ENCODE measurements at places on chromosomes 3 and 15.

GRCh38 chr3:2211568-2211967, 112.9 kb downstream of the CNTN4 start:
- no peak for DNase-seq

- DNase-seq = peak; percentile 57
Observed at GRCh38 chr3:184154885-184155643, at the start of gene DVL3. TSS of gene DVL3 (plus strand) at chr3:184155377. CDS start at chr3:184155636, 259 bp downstream.

- no peak for DNase-seq
Observed at GRCh38 chr3:108388136-108389132, 92.1 kb downstream of the HHLA2 start.

- no peak for DNase-seq
Observed at GRCh38 chr15:35622641-35623340, 76.8 kb upstream of the DPH6 start.

DNA sequence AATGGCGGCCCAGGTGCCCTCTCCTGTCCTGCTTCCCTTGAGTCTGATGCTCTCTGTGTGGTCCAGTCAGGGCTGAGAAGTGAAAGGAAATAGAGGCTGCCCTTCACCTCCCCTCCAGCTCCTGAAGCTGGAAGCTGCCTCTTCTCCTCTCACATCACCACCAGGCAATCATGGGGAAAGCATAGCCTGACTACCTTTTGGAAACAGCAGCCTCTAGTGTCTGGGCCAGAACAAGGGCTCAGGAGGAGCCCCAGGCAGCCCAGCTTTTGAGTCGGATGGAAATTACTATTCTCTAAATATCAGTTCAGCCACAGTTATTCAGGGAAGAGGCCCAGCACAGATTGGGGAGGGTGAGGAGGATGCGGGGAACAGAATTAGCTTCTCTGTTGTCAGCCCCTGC, 43.3 kb upstream of the CCDC174 start:
- no peak for DNase-seq

GRCh38 chr3:133472242-133472641, 72.4 kb downstream of the BFSP2 start:
- no peak for DNase-seq

DNA sequence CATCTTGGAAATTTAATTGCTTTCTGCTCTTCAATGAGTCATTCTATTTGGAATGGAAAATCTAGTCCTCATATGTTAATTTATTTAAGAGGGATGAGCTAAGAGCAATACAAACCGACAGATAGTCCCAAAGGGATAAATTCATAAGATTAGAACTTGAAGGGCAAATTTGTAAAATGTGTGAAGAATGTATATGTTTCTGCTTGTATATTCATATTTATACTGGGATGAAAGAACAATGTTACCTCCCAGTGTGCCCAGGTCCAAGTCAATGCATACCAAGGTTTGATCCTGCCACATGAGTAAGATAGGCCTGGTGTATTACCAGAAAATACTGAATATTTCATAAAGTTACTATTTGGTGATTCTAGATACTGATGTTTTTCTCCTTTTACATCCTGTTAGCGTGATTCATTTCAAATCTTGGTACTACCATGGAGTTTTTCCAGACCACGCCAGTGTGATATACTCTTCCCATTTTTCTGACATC, 255.6 kb upstream of the SEMA6D start:
- DNase-seq = no peak

DNA sequence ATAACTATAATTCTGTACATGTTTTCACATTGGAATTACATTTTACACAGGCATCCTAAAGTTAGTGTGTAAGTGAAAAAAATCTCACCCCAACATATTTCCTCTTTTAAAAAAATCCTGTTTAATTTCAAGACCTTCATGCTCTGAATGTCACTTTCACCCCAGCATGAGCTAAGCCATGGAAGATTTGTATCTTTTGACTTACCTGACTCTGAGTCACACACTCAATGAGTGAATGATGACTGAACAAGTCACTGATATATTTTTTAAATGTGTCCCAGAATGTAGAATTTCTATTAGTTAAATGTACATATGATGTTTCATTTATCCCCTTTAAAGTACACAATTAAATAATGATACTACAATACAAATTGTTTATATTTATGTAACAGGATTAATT, 199.9 kb upstream of the RBMS3 start:
- no peak for DNase-seq

- DNase-seq = no peak
Observed at GRCh38 chr3:187049462-187050101, 89.7 kb downstream of the RPL39L start.

DNA sequence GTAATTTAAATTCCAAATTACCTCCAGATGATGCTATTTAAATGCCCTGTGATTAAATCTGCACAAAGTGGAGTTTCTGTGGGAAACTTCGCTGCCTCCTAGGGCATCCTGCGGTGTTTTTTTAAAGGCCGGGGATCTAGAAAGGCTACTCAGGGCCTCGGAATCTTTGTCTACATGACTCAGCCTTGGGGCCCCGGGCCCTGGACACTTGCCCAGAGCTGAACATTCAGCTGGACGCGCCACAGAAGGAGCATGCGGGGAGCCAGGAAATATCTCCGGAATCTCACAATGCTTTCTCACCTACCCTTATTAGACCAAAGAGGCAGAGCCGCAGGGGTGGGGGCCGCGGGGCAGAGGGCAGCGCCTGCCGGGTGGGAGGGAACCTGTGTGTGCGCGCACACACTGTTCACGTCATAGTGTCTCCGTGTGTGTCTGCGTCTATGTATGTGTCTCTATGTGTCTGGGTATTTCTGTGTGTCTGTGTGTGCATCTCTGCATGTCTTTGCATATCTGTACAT, 145.5 kb upstream of the TPM1 start:
- DNase-seq = peak; percentile 97

GRCh38 chr3:16119887-16120286, 54.6 kb upstream of the GALNT15 start:
- DNase-seq = no peak

DNA sequence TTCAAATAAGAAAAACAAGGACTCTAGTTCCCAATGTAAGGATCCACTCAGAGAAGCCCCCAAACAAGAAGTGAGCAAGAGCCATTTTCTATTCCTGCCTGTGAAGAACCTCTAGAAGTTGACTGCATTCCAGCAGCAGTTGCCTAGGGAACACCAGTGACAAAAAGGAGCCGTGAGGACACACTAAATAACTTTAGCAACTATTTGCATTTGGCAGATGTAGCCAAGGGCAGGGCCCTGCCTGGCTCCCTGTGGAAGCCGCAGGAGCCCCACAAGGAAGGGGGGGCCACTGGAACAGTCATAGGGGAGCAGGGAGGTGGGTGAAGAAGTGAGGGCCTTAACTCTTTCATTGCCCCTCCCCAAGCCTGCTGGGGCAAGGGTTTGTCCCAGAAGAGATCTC, 470.2 kb upstream of the PROK2 start:
- peak; percentile 68 for DNase-seq

- DNase-seq = peak; percentile 50
Observed at GRCh38 chr15:38795471-38796245, 231.0 kb upstream of the RASGRP1 start.

GRCh38 chr15:99732124-99732750, 1.0 kb downstream of the LYSMD4 start:
- DNase-seq = peak; percentile 49

DNA sequence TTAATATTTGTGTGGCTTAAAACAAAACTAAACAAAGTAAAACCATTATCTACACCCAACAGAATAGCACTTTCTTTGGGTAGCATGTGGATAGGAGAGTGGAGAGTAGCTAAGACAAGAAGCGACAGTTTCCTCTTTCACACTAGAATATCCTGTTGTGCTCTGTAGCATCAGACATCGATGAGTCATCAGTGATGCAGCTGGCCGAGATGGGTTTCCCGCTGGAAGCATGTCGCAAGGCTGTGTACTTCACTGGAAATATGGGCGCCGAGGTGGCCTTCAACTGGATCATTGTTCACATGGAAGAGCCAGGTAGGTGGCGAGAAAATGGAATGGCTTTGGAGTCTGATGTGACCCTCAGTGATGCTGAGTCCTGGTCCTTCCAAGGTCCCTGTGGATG, 108.1 kb downstream of the USP13 start:
- DNase-seq = peak; percentile 67

DNA sequence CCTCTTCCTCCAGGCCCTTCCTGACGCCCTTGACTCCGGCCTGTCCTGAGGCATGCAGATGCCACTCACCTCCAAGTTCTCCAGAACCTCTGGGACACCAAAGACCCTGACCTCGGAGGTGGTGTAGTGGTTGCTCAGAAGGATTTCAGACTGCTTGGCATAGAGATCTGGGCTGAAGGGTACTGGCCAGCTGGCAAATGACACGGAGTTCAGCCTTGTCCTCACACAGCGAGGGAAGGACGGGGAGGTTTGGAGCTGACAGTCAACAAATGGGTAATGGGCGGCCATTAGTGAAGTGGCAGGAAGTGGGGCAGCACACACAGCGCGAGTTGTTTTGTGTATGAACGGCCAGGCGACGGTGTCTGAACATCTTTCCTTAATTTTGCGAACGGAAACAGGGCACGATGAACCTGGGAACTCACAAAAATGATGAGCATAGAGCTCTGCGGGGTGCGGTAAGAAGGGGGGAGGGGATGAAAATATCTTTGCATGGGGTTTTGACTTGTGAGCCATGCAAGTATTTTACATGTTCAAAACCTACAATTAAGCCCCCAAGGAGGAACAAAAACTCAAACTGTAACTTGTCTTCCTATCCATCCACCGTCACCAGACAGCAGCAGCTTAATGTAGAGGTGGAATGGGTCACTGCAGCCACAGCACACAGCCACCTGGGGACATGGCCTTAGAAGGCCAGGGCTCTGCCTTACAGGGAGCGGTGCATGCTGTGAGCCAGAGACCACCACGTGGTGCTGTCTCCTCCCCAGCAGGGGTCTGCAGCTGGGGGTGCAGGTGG, 43.6 kb upstream of the RPL32 start:
- DNase-seq = no peak

- DNase-seq = no peak
Observed at GRCh38 chr3:114874522-114874971, 272.5 kb downstream of the ZBTB20 start.

GRCh38 chr3:157916672-157917071, 189.5 kb downstream of the SHOX2 start:
- peak; percentile 8 for DNase-seq

GRCh38 chr15:101773496-101774100, 29.7 kb upstream of the OR4F6 start:
- DNase-seq = no peak

DNA sequence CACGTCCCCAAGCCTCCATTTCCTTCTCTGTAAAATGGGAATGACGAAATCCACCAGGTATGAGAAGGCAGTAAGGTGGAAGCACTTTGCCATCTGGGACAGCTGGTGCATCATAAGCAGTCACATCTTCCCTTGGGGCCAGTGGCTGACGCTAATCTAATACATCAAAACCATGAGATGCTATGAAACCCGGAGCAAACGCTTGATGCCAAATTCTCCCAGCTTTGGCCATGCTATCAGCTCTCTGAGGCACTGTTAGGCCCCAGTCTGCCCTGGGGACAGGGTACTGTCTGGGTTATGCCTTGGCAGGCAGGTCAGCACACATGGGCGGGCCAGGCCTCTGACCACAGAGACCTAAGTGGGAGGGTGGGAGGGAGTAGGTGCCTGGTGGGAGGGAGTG, 66.1 kb downstream of the ADAMTS17 start:
- no peak for DNase-seq

GRCh38 chr3:33202711-33203457, 15.7 kb downstream of the SUSD5 start:
- no peak for DNase-seq

DNA sequence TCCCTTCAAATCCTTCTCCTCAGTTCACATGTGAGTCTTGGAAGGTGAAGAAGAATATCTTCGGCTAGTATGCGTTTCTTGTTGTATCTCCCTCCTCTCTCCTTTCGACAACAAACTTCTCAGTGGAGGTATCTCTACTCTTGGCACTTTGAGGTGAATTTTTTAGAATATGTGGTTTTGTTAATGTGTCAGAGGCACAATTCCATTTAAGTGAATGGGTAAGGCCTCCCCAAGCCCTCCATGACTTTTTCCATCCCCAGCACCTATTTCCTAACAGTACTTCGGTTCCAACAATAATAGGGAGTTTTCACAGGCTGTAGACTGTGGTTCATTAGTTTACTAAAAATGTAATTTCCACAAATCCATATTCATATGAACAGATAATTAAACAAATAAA, 74.2 kb downstream of the TM4SF4 start:
- DNase-seq = no peak

DNA sequence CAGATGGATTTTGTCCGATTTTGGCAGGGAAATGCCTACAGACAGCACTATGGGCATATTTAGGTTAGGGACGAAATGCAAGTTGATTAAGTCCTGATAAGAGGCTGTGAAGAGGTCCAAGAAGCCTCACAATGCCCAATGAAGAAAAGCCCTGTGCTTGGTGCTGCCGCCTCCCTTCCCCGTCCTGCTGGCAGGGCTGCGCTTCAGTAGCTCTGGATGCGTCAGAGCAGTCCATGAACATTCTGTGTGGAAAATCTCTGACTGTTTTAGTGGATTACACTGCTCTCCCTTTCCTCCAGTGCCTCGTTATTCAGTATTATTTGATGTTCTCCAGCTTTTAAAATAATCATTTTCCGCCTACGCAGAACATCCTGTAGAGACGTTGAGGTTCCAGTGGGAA, 39.6 kb downstream of the MLH1 start:
- DNase-seq = peak; percentile 83

DNA sequence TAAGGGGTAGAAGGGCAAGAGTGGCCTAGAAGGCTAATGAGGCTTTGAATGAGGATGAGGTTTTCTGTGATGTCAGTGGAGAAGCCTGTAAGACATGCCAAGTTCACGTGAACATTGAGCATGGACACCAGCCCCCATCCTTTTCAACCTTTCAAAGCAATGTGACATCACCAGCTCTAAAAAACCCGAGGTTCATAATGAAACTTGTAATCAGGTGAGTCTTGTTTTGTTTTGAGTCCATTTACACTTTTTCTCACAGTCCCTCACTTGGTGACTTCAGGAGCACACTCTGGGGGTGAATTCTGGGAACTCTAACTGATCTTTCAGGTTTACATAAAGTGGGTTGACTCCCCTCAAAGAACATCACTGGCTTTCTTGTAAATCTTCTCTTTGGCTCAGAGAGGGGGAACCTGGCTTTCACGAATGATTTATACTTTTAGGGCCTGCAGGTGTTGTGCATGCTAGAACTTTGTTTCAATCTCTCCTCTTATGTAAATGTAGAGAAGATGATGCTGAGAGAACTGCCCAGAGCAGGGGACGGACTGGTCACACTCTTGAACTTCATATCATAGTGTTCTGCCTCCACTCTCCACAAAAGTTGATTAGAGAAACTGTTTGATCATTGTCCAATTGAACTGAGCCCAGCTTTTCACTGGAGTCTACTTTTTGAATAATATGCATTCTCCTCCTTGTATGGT, 224.7 kb upstream of the SATB1 start:
- DNase-seq = no peak

GRCh38 chr3:151085227-151085888, at the start of gene MED12L:
TSS of gene MED12L (plus strand) at chr3:151085664. CDS start at chr3:151086927, 1,263 bp downstream.
- peak; percentile 69 for DNase-seq

- no peak for DNase-seq
Observed at GRCh38 chr15:72740219-72740618, 43.3 kb downstream of the ADPGK start.

GRCh38 chr3:23797491-23797890, 8.3 kb upstream of the UBE2E1 start:
- DNase-seq = no peak
